ENCODE measurements at places on chromosomes 6 and 20.

DNA sequence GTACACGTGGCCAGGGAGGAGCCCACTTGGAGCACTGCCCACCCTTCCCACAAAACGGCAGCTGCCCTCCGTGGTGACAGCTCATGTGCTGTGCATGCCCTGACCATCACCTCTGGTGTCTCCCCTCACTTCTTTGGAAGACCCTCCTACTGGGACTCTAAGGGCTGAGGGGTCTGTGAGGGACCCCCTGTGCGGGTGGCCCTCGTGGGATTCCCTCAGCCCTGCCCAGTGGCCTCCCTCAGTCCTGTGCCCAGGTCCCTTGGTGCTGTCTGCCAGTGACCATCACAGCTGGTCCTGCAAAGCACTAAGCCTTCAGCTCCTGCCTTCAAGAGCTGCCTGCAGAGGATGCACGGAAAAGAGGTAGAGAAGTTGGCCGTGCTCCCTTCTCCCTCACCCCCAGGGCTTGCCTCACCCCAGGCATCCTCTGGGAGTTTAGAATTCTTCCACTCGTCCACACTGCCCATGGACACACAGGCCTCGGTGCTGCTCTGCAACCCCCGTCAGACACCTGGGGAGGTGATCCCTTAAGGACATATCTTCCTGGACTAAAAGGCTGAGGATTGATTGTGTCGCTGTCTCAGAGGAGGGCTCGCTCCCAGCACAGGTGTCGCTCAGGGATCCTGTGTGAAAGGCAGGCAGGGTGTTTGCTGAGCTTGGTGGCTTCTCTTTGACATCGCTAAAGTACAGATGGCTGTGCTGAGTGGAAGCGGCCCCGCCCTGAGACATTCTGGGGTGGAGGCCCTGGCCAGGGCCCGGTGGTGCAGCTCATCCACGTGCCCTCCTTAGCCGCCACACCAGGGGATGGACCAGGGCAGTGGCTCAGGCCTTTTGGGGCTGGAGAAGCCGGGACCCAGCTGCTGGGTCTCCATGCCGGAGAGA lies 119.5 kb upstream of the FRMD1 start:
- DNase-seq, result no peak

GRCh38 chr20:4102381-4102780 lies 87.0 kb upstream of the RNF24 start:
- DNase-seq, result no peak

GRCh38 chr6:31087494-31088089 lies 24.8 kb downstream of the C6orf15 start:
- DNase-seq, result peak; percentile 92

GRCh38 chr6:32627831-32628230 lies 9.4 kb upstream of the HLA-DQA1 start:
- DNase-seq, result no peak

DNA sequence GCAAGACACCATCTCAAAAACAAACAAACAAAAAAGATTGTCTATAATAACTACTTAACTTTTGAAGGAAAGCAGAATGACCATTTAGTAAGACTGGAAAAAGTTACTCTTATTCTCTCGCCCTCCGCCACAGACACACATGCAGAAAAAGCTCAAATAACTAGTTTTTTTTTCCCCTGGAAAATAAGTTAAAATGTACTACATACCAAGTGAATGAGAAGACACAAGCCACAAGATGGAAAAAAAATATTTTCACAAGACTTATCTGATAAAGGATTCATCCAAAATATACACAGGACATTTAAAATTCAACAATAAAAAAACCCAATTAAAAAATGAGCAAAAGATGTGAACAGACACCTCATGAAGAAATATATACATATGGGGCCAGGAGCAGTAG lies 31.9 kb downstream of the NUDT3 start:
- no peak for DNase-seq

DNA sequence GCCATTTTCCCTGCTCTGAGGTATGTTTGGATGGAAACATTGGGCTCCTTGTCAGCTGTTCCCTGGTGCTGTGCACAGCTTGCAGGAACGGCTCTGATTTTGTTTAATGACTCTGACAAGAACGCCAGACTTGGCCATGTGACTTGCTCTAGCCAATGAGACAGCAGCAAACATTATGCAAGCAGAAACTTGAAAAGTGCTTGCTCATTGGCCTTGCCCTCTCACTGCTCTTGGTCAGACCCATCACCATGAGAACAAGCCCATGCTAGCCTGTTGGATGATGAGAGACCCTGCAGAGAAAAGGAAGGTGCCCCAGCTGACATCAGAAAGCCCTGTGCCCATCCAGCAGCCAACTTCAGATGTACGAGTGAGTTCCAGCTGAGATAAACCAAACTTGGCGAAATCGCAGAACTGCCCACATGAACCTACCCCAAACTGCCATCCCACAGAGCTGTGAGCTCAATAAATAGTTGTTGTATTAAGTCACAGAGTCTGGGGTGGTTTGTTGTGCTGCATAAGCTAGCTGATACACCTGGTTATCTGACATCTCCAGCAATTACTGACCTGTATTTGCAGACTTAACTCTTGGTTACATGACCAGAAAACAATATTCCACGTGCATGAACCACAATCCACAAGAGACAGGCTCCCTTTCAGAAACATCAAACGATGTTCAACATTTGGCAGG lies 96.9 kb downstream of the JPH2 start:
- no peak for DNase-seq

DNA sequence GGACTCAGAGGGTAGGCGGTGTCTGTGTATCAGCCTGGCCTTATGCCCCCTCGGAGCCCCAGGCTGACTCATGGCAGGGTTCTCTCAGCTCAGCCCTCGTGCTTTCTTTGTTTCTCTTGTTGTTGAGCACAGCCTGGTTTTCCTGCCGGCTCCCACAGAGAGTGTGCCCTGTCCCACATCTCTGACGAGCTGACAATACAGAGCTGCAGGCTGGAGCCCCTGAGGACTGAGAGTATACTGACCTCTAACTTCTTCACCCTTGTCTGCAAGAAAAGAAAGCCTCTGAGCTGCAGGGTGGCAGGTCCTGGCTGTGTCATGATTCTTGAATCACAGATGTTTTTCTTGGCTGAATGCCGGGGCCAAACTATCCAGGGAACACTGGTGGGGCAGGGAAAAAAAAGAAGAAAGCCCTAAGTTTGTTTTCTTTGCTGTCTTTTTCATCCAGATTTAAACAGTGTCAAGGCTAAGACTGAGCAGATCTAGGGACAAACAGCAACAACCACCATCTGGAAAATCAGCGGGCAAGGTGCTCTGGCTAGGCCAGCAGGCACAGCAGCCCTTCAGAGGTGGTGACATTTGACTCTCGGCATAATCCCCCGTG lies 63.3 kb upstream of the ZNF133 start:
- peak; percentile 77 for DNase-seq

GRCh38 chr20:20780127-20780824 lies 67.8 kb upstream of the RALGAPA2 start:
- peak; percentile 11 for DNase-seq

- peak; percentile 98 for DNase-seq
Observed at GRCh38 chr20:32456869-32457478, 98.8 kb downstream of the ASXL1 start.

GRCh38 chr6:47360388-47360787 lies 50.7 kb upstream of the TNFRSF21 start:
- no peak for DNase-seq

DNA sequence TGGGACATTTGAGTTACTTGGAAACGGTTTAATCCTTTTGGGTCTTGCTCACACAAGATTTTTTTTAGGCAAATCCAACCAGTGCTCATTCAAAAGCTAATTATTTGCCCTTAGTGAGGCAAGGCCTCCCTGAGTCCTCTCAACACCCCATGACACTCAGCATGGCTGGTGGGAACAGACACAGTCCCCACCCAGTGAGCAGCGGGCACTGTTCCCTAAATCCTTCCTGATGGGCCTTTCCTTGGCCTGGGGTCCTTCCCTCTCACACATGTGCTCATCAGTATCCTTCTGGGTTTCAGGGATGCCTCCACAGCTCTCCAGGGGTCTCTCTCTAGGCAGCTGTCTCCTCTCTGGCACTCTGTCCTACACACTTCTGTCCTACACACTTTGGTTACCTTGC lies 28.0 kb downstream of the PLAGL2 start:
- DNase-seq, result no peak

DNA sequence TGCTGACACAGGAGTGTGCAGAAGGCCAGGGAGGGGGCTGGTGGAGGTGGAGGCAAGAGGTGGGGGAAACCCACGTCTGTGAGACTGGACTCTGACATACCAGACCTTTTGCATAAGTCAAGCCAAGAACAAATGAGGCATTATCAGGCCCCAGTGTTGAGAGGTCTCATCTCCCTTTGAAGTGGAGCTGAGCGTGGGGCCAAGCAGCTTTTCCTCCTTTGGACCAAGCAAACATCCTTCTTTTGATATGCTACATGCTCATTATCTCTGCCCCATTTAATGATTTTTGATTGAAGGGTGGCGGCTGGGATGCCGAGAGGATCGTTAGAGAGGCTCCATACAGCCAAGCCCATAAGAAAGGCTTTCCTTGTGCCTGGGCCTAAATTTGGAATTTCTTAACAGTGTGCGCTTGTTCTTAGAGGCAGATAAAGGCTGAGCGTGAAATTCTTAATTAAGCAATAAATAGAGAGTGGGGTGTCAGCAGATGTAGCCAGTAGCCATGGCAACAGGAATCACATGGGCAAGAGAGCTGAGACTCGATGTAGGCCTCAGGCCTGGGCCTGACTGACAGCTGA lies 244.5 kb downstream of the PKHD1 start:
- no peak for DNase-seq

DNA sequence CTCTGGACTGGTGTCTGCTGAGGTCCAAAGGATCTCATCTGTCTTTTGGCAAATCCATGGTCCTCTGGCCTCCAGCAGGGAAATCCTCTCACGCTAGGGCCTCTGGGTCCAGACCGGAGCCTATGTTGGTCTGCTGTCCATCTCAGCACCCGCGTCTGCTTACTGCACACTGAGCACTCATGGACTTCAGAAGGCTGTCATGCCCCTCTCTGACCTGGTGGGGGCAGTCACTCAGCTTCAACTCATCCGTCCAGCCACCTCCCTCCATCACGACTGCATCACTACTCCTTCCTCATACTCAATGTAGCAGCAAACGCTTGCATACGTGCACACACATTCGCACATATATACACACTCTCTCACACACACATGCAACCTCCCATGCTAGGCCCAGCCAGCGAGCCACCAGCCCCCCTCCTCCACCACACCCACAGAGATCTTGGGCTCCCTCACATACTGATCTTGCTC lies 33.3 kb downstream of the GABRR2 start:
- DNase-seq, result no peak
